Hematopoietic multipotent progenitor cell treated with erythropoietin and hydrocortisone succinate and interleukin-3 and kit ligand, for 17 days (in vitro differentiated cells): ENCODE measurements at places on chromosomes 5 and 9.

GRCh38 chr9:133115604-133116345, 5.3 kb downstream of the RALGDS start:
- no peak for DNase-seq

GRCh38 chr9:4969130-4969529, 15.9 kb upstream of the JAK2 start:
- no peak for DNase-seq

- DNase-seq, result no peak
These were observed 43.4 kb upstream of the FANCC start for GRCh38 chr9:95360866-95361265.

DNA sequence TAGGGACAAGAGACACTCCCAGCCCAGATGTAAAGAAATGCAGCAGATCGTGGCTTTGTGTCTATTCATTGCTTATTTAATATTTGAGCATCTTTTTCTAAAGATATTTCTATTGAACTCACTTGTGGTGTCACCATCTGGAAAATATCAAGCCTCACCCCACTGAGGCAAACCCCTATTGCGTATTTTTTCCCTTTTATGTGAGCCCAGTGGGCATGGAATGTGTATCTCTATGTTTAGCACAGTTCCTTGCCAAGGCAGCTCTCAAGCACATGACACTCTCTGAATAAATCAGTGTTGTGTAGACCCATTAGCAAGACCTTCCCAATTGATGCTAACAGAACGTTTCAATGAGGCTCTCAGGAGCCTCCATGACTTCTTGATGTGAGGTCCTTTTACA, 81.6 kb downstream of the TMEM174 start:
- DNase-seq, result no peak

- DNase-seq, result no peak
These were observed 164.4 kb upstream of the EFNA5 start for GRCh38 chr5:107835096-107835495.

DNA sequence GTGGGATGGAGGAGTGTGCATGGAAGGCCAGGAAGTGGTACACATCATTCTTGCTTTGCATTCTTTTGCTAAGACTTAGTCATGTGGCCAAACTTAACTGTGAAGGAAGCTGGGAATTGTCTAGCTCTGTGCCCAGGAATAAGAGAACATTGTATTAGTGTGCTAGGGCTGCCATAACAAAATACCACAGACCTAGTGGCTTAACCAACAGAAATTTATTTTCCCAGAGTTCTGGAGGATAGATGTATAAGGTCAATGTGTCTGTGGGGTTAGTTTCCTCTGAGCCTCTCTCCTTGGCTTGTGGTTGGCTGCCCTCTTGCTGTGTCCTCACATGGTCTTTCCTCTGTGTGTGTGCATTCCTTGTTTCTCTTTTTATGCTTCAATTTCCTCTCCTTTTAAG, 32.4 kb downstream of the NNT start:
- DNase-seq, result no peak

- DNase-seq, result no peak
These were observed 3.1 kb downstream of the RNF38 start for GRCh38 chr9:36396985-36397384.
